ENCODE measurements at places on chromosomes 3 and 15.

DNA sequence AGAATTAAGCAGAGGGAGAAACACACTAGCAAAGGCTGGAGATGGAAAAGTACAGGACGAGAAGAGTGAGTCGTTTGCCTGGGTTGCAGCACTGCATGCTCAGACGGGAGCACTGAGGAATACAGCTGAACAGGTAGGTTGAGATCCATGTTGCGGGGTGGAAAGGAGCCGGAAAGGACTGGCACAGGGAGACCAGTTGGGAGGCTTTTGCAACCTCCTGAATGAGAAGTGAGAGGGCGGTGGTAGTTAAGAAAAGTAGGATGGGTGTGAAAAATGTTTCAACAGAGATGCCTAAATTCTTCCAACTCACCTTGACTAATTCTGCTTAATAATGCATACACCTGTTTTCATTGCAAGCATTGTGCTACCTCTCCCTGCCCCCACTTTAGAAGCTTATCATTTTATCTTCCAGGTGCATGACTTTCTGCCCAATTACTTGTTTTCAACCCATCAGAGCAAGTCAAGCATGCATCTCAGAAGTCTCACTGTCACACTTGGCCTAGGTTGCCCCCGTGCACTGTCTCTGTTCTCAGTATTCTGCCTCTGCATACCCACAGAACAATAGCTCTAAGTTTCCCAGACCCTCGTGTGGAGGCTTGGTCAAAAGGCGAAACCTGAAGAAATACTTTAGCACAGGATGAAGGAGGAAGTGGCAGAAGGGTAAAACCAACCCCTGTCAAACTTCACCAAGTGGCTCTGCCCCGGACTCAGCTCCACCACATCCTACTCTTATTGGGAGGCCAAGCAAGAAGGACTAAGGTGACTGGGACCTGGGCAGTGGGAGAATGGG, 199.3 kb upstream of the BCL6 start:
- DNase-seq, result no peak

DNA sequence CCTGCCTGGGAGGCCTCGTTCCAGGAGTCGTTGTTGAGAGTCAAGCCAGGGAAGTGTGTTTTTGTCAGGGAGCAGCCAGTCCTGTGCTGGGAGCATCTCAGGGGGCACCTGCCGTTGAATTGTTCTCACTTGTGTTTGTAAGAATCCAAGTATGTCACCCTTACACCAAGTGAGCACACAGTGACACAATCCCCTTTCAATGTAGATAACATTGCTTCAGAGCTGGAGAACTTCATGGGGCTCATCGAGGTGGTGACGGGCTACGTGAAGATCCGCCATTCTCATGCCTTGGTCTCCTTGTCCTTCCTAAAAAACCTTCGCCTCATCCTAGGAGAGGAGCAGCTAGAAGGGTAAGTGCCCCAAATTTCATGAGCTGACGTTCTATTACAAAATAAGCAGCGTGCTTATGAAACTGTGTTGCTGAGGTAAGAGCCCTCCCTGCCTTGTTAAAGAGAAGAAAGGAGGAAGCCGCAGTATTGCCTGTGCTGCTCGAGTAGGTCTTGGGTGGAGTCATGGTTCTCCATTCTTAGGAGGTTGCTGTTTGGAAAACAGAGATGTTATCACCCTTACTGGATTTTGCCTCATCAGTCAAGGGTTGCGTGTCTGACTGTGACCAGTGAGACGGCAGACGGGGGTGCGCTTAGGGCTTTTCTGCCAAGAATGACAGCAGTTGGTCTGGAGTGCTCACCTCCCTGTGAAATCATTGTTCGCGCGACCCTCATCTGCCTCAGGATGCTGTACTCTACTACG, 108.1 kb downstream of the PGPEP1L start:
- peak; percentile 43 for DNase-seq

DNA sequence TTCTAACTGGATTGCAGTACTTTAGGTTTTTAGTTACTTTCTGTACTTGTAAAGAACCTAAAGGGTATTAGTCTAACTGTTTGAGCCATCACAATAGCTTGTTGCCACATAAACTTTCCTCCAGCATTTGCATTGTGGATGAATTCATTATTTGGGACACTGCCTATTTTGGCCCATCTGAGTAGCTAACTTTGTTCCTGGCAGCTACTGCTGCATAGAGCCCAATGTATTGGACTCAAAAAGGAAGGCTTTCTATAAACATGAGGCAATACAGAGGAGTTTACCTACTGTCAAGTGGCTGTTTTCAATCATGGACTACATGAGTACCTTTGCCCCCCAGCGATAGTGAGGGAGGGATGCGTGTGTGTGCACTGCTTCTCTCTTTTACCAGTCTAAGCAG, 1.9 kb downstream of the ROBO2 start:
- no peak for DNase-seq

GRCh38 chr3:14470461-14470860, 68.1 kb downstream of the SLC6A6 start:
- DNase-seq, result no peak

- no peak for DNase-seq
Measured at GRCh38 chr3:126132751-126133511, 47.5 kb downstream of the ALDH1L1 start.

GRCh38 chr3:138395865-138396751, 38.3 kb upstream of the ESYT3 start:
- DNase-seq, result no peak

- no peak for DNase-seq
Measured at GRCh38 chr3:40876496-40876895, 322.8 kb upstream of the CTNNB1 start.

- DNase-seq, result no peak
Measured at GRCh38 chr3:132273036-132273435, 44.2 kb upstream of the ACP3 start.

GRCh38 chr15:38093931-38094330, 158.7 kb upstream of the SPRED1 start:
- no peak for DNase-seq

GRCh38 chr15:32956711-32957110, 237.8 kb downstream of the FMN1 start:
- DNase-seq, result no peak

DNA sequence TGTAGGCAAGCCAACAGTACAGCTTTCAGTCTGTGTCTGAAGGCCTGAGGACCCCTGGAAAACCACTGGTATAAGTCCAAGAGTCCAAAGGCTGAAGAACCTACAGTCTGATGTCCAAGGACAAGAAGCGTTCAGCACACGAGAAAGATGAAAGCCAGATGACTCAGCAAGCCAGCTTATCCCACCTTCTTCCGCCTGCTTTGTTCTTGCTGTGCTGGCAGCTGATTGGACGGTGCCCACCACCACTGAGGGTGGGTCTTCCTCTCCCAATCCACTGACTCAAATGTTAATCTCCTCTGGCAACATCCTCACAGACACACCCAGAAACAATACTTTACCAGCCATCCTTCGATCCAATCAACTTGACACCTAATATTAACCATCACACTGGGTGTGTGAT, 59.0 kb upstream of the PDZRN3 start:
- no peak for DNase-seq

DNA sequence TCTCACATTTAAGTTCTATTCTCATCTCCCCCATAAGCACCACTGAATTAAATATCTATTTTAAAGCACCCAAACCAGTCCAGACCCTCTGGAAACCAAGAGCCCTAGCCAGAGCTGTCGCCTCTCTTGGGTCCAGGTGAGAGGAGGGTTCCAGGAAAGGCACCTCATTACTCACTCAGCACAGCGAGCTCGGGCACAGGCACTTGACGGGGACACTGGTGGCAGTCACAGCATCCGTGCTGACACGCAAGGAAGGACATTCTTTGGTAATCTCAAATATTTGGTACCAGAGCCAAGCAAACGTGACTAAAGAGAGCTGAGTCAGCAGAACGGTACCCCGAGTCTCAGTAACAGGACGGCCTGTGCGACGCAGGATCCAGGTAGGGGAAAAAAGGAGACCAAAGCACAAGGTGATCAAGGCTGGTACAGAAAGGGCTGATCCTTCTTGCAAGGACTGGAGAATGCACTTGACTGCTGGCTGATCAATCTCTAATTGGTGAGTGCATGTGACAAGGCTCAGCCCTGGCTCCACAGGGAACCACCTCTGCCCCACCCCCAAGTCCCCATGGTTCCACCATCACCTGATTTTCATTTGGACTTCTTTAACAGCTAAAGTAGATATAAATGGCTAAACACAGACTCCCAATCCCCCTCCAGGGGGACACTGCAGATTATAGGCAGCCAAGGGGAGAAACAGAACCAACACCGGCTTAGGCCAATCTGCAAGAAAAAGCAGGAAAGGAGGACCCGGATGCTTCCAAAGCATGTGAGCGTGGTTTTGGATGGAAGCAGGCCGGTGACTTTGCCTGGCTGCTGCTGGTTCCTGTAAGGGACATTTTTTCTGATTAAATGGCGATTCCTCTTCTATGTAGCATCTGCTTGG, 61.4 kb downstream of the CHCHD6 start:
- no peak for DNase-seq

DNA sequence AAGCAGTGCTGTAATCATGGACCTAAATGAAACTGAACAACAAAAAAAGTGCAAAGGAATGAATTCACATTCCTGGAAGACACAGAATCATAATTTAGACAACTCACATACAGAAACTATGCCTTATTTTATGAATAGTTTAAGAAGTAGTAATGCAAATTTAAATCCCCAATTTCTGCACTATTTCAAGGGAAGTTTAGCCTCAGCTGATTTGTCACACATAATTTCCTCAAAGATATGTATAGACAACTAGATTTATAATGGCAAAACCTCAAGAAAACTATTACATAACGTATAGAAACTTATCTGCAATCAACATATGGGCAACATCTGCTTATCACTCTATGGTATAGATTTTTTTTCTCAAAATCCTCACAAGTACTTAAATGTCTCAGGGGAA, 7.8 kb upstream of the PTX3 start:
- DNase-seq, result peak; percentile 20

GRCh38 chr3:170179432-170179831, 2.1 kb downstream of the PHC3 start:
- DNase-seq, result peak; percentile 40

- peak; percentile 56 for DNase-seq
Measured at GRCh38 chr3:121545049-121545573, 677 bp downstream of the POLQ start.

- no peak for DNase-seq
Measured at GRCh38 chr3:156750874-156751245, 75.3 kb upstream of the LEKR1 start.

- no peak for DNase-seq
Measured at GRCh38 chr3:67458896-67459530, 195.4 kb downstream of the SUCLG2 start.

DNA sequence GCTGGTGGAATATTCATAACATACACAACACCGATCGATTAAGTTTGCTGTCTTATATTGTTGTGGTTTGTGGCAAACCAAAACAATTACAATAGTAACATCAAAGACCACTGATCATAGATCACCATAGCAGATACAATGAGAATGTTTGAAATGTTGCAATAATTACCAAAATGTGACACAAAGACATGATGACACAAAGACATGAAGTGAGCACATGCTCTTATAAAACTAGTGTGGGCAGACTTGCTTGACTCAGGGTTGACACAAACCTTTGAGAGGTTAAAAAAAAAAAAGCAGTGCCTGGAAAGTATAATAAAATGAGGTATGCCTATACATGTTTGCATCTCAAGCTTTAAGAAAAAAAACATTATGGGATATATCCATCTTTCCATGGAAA, 130.3 kb downstream of the NR1I2 start:
- DNase-seq, result no peak

GRCh38 chr15:100039994-100040393, 301.8 kb downstream of the ADAMTS17 start:
- DNase-seq, result no peak

- DNase-seq, result no peak
Measured at GRCh38 chr15:39110336-39110735, 470.5 kb upstream of the THBS1 start.

DNA sequence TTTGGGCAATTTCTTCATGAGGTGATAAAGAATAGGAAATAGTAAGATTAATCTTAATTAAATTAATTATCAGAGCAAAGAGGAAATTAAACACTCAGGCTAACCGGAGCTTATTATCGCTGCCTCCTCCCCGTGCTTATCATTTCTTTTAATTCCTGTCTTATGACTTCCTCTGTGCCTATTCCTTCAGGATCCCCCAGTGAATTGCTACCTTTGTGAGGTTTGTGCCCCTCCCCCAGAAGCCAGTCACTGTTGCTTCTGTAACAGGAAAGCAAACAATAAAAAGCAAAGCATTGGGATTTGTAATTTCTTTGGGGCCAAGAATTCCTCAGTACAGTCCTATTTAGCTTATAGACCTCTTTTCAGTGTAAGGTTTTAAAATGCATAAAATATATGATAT, 164.5 kb downstream of the CADPS start:
- DNase-seq, result no peak

- no peak for DNase-seq
Measured at GRCh38 chr15:22227411-22228100, 147.2 kb downstream of the OR4M2 start.

GRCh38 chr3:177141899-177142646, 55.2 kb downstream of the TBL1XR1 start:
- DNase-seq, result no peak

DNA sequence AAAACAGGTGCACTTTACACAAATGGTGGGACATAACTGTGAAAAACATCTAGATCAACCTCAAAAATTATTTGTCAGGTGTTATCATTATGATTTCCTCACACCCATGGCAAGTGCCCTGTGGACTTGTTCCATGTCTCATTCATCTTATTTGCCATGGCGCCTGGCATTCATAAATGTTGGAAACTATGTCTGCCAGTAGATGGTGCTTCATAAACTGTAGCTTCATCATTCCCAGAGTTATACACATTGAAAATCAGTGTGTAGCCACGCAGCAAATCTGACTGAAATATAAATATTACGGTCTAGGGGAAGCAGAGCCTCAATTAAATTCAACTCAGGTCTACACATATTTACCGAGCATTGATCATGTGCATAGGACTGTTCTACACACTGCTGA, 90.7 kb downstream of the IMPG2 start:
- DNase-seq, result no peak
